ENCODE measurements at places on chromosomes 4 and X.

DNA sequence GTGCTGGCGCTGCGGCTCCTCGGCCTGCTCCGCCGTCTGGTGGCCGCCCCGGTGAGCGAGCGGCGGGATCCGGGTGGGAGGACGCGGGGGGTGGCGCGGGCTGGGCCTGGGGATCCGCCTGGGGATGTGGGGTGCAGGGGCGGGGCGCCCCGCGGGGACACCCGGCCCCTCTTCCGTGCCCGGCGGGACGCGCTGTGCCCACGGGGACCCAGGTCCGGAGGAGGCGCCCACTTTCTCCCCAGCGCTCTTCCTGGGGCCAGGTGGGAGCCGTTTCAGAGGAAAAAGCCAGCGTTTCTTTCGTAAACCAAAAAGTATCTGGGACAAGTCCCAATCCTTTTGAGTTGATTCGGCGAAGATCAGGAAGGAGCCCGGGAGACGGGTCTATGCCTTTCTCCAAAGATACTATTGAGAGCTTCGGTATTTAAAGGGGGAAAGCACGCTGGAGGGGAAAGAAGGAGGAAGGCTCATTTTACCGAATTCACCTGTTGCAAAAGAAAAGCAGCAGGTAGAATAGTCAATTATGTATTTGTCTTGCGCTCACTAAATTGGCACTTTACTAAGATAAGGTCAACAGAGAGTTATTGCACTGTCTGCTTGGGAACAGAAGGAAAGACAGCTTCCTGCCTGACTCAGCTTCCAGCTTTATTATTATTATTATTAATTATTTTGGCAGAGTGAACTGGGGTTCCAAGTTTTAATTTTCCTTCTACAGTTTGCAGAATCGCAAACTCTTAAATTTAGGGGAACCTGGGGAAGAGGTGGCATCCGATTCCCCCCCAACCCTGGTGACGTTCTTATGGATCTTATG, 81.5 kb upstream of the CD99 start:
- DNase-seq = no peak

GRCh38 chrX:147228153-147228552, 413.6 kb upstream of the CXorf51A start:
- no peak for DNase-seq

DNA sequence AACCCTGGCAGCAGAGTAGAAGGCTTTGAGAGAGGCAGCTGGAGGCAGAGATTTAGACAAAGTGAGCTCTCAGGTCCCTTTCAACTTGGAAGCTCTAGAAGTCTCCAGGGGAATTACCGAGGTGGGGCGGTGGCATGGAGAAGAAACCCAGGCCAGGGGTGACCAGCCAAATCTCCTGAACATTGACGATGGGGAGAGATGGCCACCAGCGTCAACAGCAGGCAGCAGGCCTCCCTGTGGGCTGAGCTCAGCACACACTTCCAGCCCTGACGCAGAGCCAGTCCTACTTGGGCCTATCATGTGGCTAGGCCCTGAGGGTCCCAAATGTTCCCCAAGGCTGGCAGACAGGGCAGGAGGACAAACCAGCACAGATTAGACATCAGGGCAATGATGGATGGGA, 187.8 kb downstream of the BCOR start:
- DNase-seq = no peak

DNA sequence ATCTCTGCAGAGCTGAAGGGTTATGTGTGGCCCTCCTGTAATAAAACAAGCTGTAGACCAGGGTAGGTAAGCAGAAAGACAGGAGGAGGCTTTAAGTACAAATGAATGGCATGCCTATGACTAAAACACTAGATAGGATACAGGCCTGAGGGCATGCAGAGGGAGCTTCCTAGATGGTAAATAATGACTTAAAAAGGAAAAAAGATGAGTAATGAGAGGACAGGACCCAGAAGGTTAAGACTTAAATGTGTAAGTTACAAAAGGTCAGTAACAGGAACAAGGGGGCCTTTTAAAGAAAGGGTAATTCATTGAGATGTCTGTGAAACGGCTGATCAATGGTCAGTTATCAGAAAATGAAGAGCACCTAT, 194.8 kb downstream of the SOWAHB start:
- no peak for DNase-seq

- DNase-seq = no peak
These were observed 107.3 kb downstream of the AMMECR1 start for GRCh38 chrX:110210417-110211139.

GRCh38 chr4:139241784-139242151, 38.3 kb downstream of the MGARP start:
- DNase-seq = no peak

DNA sequence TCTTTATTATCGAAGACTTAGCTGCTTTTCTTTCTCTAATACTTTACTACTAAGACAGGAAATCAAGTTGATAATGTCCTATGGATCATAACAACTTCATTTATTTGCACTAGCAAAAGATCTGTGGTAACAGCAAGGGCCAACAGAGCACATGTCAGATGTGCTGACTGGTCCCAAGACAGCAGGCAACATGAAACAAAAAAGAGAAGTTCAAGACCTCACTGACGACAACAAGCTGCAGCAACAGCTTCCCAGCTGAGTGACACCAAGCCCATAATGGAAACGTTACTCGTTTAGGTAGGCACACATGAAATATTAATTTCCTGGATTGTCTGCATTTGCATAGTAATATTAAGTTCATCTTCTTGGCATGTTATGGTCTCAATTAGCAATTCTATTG, 126.9 kb downstream of the UNC5C start:
- no peak for DNase-seq

DNA sequence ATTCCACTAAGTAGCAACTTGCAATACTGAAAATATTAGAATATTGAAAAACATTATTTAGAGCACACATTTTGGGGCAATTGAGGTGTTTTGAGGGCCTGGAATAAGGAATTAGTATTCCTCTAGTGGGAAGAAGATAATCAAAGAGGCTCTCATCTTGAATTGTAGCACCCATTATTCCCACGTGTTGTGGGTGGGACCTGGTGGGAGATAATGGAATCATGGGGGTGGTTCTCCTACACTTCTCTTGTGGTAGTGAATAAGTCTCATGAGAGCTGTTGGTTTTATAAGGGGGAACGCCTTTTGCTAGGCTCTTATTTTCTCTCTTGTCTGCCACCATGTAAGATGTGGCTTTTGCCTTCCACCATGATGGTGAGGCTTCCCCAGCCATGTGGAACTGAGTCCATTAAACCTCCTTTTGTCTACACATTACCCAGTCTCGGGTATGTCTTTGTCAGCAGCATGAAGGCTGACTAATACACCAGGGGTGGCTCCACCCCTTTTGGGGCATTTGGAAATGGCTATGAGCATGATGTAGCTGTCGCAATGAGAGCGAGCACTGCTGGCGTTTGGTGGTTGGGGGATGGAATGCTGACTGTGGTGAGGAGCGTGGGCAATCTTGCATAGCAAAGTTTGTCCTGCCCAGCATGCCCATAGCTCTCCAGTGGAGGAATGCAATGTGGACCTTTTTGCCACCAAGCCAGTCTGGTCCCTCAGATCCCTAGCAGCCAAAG, 308.2 kb downstream of the FRMPD4 start:
- no peak for DNase-seq

DNA sequence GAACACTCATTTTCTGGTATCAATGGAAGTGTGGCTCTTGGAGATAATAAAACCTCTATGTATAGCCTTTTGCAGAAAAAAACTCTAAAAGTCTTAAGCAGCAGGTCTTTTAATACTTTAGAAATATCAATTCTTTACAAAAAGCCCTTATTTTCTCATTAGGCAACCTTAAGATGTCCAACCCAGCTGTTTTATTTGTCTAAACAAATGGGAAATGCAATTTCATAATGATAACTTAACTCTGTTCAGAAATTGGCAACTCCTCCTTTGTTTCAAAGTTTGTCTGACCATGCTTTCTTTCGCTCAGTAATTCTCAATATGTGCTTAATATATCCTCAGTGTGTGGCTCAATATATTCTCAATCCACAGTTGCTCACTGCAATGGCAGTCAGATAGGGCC, 196.5 kb upstream of the VEGFC start:
- no peak for DNase-seq

DNA sequence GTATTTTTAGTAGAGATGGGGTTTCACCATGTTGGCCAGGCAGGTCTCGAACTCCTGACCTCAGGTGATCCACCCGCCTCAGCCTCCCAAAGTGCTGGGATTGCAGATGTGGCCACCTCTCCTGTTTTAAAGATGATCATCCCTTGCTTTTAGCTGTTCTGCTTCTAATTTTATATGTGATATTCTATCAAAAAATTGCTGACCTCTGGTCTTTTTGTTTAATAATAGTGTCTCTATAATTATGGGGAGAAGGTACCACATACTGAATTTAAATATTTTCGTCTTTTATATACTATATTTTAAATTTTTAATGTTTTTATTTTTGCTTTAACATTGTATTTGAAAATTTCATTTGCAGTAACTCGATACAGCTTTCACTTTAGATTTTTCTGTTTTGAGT, 15.6 kb downstream of the USP9X start:
- no peak for DNase-seq

DNA sequence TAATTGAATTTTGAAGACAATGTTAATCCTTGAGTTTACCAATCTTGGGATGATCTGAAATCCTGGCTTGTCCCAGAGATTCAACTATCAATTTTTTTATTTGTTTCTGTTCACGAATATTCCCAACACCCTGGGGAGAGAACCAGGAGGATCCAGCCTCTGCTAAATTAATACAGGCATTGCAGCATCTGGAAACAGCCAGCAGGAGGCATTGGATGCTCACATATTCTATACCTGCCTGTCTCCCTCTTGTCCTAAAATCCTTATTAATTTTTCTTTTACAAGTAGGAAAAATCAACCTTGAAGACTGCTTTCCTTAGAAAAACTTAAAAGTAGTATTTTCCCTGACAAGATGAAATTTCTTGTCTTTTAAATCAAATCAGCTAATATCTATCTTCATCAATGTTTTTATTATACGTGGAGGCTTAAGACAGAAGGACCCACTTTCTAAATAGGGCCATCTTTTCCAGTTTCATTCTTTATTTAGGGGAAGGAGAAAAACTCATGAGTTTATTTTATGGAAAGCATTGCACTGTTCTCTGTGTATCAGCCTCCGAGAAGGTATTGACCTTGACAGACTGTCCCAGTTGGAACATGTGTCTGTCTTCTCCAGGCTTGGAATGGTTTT, 102.4 kb downstream of the CLNK start:
- peak; percentile 32 for DNase-seq

GRCh38 chrX:9829308-9830267, 43.4 kb downstream of the SHROOM2 start:
- no peak for DNase-seq

DNA sequence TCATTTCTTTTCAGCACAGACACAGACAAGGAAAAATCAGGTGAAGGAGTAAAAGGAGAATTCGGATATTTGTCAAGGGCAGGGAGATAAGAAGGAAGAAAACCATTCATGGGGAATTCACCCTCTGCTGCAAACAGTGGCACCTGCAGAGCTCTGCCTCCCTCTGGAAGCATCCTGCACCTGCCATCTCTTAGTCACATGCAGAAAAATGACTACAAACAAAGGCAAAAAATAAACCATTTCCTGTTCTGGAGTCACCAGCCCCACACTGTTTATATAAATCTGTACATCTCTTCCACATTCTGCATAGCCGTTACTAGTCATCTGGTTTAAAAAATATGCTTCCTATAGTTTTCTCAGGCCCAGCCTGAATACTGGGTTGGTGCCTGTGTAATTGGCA, 205.3 kb downstream of the ARAP2 start:
- DNase-seq = no peak

GRCh38 chrX:119067023-119067739, 5.6 kb upstream of the CT47C1 start:
- peak; percentile 5 for DNase-seq

DNA sequence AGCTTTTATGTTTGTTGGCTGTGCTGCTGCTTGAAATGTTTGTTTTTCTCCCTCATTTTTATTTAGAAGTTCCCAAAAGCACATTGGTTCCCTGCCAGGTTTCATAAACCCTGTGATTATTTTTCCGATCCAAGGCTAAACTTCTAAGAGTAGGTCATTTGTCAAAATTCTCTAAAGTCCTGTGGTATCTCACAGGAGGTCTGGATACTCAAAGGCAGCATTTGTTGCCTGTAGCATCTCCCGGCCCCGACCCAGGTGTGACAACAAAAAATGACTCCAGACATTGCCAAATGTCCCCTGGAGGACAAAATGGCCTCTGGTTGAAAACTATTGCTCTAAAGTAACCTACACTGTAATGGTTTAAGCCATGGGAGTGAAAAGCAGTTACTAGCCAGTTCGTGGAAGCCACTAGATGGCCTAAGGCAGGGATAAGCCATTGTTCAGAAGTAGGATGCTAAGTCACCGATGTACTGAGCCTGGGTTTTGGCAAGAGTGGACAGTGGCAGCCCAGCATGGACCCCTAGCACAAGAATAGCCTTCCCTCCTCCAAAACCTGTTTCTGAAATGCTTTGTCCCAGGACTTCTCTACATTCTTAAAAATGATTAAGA, 256.1 kb downstream of the THOC2 start:
- DNase-seq = no peak

GRCh38 chrX:134236626-134237614, at the start of gene CCDC160:
Gene CCDC160 (plus strand): TSS chrX:134237182. CDS start chrX:134244801, 7,619 bp downstream.
- no peak for DNase-seq

DNA sequence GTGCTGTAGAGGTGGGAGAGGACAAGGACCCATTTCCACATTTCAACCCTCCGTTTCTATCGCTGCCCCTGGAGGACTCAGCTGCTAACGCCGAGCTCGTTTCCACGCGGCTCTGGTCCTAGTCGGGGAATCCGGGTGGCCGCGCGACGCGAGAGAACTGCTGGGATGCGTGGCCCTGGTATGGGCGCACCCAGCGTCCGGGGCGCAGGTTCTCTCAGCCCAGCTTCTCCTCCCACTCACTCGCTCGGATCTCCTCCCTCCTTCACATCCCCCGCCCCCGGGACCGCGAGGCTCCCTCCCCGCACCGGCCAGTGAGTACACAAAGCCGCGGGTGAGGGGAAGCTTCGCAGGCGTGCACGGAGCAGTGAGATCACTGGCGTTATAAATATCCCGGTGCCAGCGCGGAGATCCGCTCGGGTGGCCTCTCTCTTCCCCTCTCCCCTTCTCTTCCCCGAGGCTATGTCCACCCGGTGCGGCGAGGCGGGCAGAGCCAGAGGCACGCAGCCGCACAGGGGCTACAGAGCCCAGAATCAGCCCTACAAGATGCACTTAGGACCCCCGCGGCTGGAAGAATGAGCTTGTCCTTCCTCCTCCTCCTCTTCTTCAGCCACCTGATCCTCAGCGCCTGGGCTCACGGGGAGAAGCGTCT, at the start of gene FGF5:
TSS of gene FGF5 (plus strand) at position 412 of the 649 bp plus-strand sequence. CDS start at position 573, 161 bp downstream.
- DNase-seq = no peak

DNA sequence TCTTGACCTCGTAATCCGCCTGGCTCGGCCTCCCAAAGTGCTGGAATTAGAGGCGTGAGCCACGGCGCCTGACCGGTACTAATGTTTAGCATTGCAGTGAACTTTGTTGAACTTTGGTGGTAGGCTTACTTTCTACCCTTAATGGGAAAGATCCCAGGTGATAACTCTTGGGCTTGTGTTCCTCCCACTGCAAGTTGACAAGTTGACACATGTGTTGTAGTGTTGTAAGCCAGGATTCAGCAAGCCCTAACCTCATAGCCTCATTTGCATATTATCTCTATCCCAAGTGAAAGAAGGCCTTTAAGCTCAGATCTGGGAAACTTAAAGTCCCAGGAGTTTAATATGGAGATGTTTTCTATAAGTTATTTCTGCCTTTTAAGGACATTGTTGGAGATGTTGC, 80.0 kb upstream of the CLCN4 start:
- no peak for DNase-seq
